SK-N-SH (cell line): ENCODE measurements at places on chromosomes 1 and 21. TPM values are rescaled to one million over a fixed set of nuclear protein-coding genes. Genes with fewer than 3 reads are reported as not detected.

MIXL1 gene
- polyA plus RNA-seq: 0.03 TPM in 1 of 2 replicates, not detected in the other

TDRD5 gene
- polyA plus RNA-seq: not detected in 2 replicates

GORAB gene
- 10.5 and 14.3 TPM in 2 replicates for polyA plus RNA-seq

ZNF683 gene
- not detected in 2 replicates for polyA plus RNA-seq

MR1 gene
- polyA plus RNA-seq: 7.0 and 9.7 TPM in 2 replicates

OR2T33 gene
- 0.07 TPM in 1 of 2 replicates, not detected in the other for polyA plus RNA-seq

CELA3A gene
- not detected in 2 replicates for polyA plus RNA-seq

AGMAT gene
- 0.60 and 0.66 TPM in 2 replicates for polyA plus RNA-seq

FAM72D gene
- polyA plus RNA-seq: 2.6 and 3.2 TPM in 2 replicates

DHRS3 gene
- 29.6 and 44.8 TPM in 2 replicates for polyA plus RNA-seq

ACTA1 gene
- polyA plus RNA-seq: 0.21 and 0.36 TPM in 2 replicates

FCRL2 gene
- polyA plus RNA-seq: not detected in 2 replicates

CFHR2 gene
- not detected in 2 replicates for polyA plus RNA-seq

NUDT4B gene
- 21.3 and 24.7 TPM in 2 replicates for polyA plus RNA-seq

HMGCS2 gene
- not detected in 2 replicates for polyA plus RNA-seq

PAX7 gene
- not detected in 2 replicates for polyA plus RNA-seq

LYPD8 gene
- 1.5 and 1.6 TPM in 2 replicates for polyA plus RNA-seq

CELF3 gene
- polyA plus RNA-seq: 0.25 and 0.65 TPM in 2 replicates

KCNE1 gene
- 0.06 and 0.16 TPM in 2 replicates for polyA plus RNA-seq

MSH4 gene
- polyA plus RNA-seq: not detected in 2 replicates

SPRR1A gene
- not detected in 2 replicates for polyA plus RNA-seq

ETNK2 gene
- 16.1 and 20.1 TPM in 2 replicates for polyA plus RNA-seq

KLF17 gene
- polyA plus RNA-seq: 0.21 and 0.26 TPM in 2 replicates

MYOC gene
- polyA plus RNA-seq: not detected in 2 replicates

OPRD1 gene
- 0.07 and 0.24 TPM in 2 replicates for polyA plus RNA-seq

C1orf56 gene
- 3.0 and 5.5 TPM in 2 replicates for polyA plus RNA-seq

MPZ gene
- 2.4 and 2.9 TPM in 2 replicates for polyA plus RNA-seq

ADCY10 gene
- 0.10 and 0.15 TPM in 2 replicates for polyA plus RNA-seq

CA14 gene
- 0.08 and 0.16 TPM in 2 replicates for polyA plus RNA-seq

TNNT2 gene
- 0.33 and 0.57 TPM in 2 replicates for polyA plus RNA-seq

PRKCZ gene
- 20.1 and 24.2 TPM in 2 replicates for polyA plus RNA-seq

ANGPTL7 gene
- polyA plus RNA-seq: 0.08 and 0.16 TPM in 2 replicates

TMPRSS2 gene
- not detected in 2 replicates for polyA plus RNA-seq

BLACAT1 gene
- polyA plus RNA-seq: not detected in 2 replicates

TLR5 gene
- 0.02 TPM in 1 of 2 replicates, not detected in the other for polyA plus RNA-seq

C1QC gene
- polyA plus RNA-seq: not detected in 2 replicates

KCNH1 gene
- 0.08 and 0.26 TPM in 2 replicates for polyA plus RNA-seq

LCE1D gene
- not detected in 2 replicates for polyA plus RNA-seq

KIF26B gene
- 2.6 TPM in 2 replicates for polyA plus RNA-seq

CACNA1E gene
- polyA plus RNA-seq: not detected in 2 replicates
